ENCODE measurements at places on chromosomes 12 and 14. TPM values are rescaled to one million over a fixed set of nuclear protein-coding genes. Genes with fewer than 3 reads are reported as not detected.

The REC8 gene
- 3.2 TPM for total RNA-seq

The PLCZ1 gene
- not detected for total RNA-seq

The HPD gene
- total RNA-seq, result 2.2 TPM

The IL31 gene
- total RNA-seq, result not detected

The PIWIL1 gene
- not detected for total RNA-seq

The MAGOHB gene
- 11.5 TPM for total RNA-seq

The NEUROD4 gene
- total RNA-seq, result not detected

The GSC gene
- total RNA-seq, result 0.20 TPM

The TC2N gene
- total RNA-seq, result 9.2 TPM

The ACADS gene
- 108 TPM for total RNA-seq

The SLC6A12 gene
- total RNA-seq, result 1.2 TPM

The HAL gene
- 0.27 TPM for total RNA-seq

The E2F7 gene
- total RNA-seq, result 0.07 TPM

The CPM gene
- total RNA-seq, result 6.6 TPM

The INSM2 gene
- not detected for total RNA-seq

The TEX52 gene
- not detected for total RNA-seq

The TMEM119 gene
- total RNA-seq, result 1.4 TPM

The SLC24A4 gene
- total RNA-seq, result 0.52 TPM

The NRIP2 gene
- 1.1 TPM for total RNA-seq

The TMPRSS12 gene
- total RNA-seq, result not detected

The RNF31 gene
- total RNA-seq, result 42.8 TPM

The MAPK1IP1L gene
- 58.1 TPM for total RNA-seq
